ENCODE measurements at places on chromosomes 2 and 18.

GRCh38 chr2:36469106-36469477 is 113.5 kb downstream of the CRIM1 start:
- no peak for DNase-seq

- no peak for DNase-seq
Measured at GRCh38 chr2:200662727-200663126, 76.9 kb downstream of the AOX1 start.

DNA sequence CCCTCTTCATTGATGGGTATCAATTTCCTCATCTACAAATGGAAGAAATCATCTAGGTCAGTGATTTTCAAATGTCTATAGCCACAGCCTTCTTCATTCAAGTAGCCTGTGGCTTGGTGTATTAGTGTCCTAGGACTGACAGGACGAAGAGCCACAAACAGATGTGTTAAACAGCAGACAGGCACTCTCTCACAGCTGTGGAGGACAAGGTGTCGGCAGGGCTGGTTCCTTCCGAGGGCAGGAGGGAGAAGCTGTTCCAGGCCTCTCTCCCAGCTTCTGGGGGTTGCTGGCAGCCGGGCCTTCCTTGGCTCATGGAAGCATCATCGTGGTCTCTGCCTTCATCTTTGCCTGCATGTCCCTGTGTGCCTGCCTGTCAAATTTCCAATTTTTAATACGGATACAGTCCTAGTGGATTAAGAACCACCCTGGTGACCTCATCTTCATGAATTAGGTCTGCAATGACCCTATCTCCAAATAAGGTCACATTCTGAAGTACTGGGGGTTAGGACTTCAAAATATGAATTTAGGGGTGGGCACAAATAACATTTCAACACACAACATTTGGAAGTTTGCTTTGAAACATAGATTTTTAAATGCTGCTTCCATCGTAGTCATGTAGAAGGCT is 86.5 kb downstream of the PTGR3 start:
- no peak for DNase-seq

DNA sequence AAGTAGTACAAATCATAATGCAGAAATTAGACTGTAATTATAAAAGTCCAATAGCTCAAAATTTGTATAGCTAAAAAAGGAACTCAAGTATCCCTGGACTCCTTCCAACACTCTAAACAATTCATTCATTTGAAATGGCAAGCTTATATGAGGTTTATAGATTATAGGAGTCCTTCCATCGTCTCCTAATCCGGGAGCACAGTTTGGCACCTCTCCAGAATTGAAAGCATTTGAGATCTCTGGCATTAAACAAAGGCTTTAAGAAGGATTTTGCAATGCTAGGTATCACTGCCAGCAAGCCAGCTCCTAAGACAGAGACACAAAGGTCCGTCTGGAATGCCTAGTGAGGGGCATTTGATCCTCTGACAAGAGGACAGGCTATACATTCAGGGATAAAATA is 90.9 kb downstream of the ACVR1 start:
- DNase-seq = no peak

DNA sequence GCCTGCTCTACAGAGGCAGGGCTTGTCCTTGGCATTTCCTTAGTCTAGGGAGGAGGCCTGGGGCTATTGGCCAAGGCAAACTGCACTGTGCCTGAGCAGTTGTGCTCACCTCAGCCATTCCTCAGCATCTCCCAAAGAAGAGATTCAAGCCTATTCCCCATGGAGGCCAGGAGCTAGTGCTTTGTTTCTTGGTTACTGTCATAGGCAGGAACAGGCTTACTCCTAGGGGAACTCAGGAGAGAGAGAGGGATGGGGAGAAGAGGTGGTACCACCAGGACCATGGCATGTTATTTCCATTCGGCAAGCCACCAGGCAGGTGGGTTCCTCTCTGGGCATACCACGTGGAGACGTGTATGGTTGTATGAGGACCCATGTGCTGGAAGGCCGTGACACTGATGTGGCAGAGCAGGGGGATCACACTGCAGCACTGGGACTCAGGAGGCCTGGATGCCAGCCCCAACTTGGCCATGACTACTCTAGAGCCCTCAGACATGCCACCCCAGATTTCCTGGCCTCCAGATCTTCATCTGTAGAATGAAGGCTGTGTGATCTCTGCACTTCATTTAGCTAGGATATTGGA is 233.7 kb downstream of the LOXHD1 start:
- no peak for DNase-seq

- no peak for DNase-seq
Measured at GRCh38 chr2:217727801-217728200, 275.0 kb downstream of the TNS1 start.

- no peak for DNase-seq
Measured at GRCh38 chr2:20972110-20972509, 71.8 kb downstream of the APOB start.

DNA sequence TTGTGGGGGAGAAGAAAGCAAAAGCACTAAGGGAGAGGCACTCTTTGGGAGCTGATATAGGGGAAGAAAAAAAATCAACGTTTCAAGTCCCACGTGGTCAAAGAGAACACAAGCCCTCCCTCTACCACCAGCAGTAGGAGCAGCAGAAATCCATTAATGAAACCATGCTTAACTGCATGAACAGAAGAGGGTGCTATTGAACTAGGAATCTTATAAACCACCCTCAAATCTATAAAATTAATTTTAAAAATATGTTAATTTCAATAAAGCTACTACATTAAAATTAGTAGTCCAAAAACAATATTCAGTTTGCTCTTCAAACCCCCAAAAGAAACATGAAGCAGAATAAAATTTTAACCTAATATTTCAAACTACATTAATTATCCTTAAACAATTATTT is 147.8 kb downstream of the TMEM18 start:
- no peak for DNase-seq

DNA sequence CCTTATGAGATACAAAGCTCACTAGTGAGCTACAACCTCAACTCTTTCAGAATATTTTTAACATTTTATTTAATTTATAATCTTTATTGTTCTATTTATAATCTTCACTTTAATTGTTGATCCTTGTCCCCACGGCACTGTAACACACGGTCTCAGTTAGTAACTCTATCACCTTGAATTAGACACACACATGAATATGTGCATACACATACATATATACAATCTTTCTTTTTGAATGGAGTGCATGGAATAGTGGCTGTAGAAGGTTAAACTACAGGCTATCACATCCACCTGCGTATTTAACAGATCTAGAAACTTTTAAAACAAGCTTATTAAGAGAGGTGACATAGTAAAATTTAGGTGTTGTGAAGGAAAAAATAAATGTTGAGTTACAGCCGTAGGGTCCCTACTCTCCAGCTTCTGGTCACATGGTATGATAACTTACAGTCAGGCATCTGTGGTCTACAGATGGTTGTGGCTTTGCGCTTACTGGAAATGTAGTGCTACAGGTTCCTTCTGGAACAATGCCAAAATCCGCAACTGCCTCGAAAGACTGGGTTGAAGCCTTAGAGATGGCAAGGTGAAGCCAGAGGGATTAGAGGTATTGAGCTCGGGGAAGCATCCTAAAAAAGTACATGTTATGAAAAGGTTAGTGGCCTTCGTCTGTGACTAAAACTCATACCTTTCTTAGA is 1324.1 kb upstream of the SLC39A10 start:
- no peak for DNase-seq

DNA sequence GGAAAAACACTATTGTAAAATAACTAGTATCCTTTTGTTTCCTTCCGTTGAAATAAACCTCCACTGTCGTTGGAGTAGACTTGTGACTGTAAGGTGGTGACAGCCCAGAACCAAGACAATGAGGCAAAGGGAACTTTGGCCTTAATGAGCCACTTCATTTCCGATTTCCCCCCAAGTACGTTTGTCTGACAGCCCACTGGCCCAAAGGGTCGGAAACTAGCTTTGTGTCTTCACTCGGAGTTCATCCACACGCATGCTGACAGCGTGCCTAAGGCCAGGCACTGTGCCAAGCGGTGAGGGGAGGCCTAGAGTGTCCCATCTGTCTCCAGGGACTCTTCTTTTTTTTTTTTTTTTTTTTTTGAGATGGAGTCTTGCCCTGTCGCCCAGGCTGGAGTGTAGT is 21.0 kb downstream of the HJURP start:
- DNase-seq = no peak

GRCh38 chr18:11570073-11570588 is 39.3 kb upstream of the SLC35G4 start:
- no peak for DNase-seq

DNA sequence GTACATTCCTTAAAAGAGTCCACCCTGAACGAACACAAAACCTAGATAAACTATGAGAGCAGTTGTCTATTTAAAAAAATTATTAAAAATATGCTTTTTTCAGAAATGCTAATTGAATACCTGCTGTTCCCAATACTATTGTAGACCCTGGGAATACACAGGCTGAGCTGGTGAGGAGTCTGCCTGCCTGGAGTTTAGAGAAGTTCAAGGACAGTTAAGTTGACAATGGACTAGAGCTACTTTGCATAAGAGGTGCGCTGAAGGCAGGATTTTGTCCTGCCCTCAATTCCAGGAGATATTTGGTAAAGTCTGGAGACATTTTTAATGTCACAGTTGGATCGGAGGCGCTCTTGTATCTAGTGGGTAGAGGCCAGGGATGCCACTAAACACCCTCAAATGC is 110.2 kb downstream of the SETBP1 start:
- no peak for DNase-seq

GRCh38 chr2:85668009-85668856 is at the start of gene SFTPB:
Gene SFTPB, minus strand, starts transcription at chr2:85668199. Its CDS starts 16 bp downstream, at chr2:85668183.
- DNase-seq = no peak

DNA sequence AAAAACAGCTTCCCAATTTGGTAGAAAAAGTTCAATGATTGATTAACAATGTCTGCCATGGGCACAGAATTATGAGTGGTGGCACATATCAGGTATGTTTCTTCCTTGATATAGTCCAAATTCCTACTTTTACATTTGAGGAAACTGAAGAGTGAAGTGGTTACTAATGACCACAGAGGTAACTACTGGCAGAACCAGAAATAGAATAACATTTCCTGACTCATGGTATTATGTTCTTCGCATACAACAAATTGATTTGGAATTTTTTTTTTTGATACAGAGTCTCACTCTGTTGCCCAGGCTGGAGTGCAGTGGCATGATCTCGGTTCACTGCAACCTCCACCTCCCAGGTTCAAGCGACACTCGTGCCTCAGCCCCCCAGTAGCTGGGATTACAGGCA is 6.0 kb upstream of the NFE2L2 start:
- DNase-seq = no peak

DNA sequence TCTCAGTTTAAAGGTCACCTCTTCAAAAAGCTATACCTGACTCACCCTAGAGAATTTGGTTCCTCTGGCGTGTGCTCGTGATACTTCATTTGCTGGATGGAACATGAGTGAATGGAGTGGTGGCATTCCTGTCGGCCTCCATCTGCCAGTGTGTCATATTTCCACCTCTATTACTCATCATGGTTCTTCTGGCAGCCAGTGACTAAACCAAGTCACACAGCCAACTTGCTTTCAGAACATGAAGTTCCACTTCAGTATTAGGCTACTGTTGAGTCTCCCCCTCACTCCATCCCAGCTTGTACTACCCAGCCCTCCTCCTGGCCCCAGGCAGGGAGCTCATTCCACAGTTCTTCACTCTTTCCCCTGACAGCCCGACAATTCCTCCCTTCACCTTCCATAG is 169.8 kb downstream of the MREG start:
- no peak for DNase-seq

- DNase-seq = no peak
Measured at GRCh38 chr18:35141567-35142274, 99.1 kb upstream of the ZNF397 start.

- DNase-seq = no peak
Measured at GRCh38 chr2:27810455-27810854, 38.9 kb downstream of the MRPL33 start.

DNA sequence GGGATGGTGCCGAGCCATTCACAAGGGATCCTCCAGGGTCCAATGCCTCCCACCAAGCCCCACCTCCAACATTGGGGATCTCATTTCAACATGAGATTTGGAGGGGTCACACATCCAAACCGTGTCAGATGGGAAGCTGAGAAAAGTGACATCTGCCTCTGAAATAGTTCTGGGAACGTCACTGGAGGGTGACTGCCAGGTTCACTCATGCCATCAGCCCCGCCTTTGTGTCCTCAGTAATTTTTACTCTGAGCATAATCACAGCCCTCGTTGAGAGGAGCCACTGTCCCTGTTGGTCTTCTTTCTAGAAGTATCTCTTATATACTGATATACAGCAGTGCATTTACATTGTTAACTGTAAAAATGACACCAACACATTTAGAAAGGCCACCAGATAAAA is 67.4 kb downstream of the KLHL29 start:
- DNase-seq = no peak

GRCh38 chr18:62585274-62586150 is 62.7 kb downstream of the ZCCHC2 start:
- no peak for DNase-seq

DNA sequence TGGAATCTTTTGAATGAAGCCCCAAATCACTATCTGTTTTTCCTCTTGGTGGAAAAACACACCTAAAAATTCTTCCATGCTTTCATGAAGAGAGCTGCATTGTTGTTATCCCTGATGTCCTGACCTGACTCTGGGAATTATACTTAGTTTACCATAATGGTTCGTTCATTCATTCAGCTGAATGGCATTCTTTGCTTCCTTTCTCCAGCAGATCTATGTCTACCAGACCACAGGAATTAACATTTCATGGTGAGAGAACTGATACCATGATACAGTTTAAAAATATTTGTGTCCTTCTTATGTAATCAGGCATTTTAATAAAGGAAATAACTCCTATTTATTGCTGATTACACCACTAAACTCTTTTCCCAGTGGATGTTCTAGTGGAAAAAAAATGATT is 11.1 kb upstream of the SLC4A10 start:
- no peak for DNase-seq

GRCh38 chr18:29163596-29163995 is 986.7 kb upstream of the CDH2 start:
- DNase-seq = no peak

- no peak for DNase-seq
Measured at GRCh38 chr18:5726011-5726410, 169.3 kb downstream of the TMEM200C start.

DNA sequence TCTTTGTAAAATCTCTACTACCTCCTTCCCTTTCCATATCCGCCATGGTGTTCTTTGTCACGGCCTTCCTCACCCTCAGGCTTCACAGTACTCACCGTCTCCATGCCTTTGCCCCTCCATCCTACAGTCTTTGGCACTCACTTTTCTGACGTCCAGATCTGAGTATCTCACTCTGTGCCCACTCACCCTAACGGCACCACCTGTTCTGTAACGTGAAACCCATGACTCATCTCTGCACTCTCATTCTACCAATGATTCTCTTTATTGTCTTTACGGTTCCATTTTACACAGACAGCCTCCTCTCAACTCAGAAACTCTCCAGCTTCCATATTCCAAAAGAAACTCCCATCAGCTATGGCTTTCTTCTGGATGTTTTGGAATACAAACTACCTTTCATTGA is 56.7 kb downstream of the NETO1 start:
- no peak for DNase-seq

- no peak for DNase-seq
Measured at GRCh38 chr18:12312976-12313375, 4.9 kb downstream of the TUBB6 start.

DNA sequence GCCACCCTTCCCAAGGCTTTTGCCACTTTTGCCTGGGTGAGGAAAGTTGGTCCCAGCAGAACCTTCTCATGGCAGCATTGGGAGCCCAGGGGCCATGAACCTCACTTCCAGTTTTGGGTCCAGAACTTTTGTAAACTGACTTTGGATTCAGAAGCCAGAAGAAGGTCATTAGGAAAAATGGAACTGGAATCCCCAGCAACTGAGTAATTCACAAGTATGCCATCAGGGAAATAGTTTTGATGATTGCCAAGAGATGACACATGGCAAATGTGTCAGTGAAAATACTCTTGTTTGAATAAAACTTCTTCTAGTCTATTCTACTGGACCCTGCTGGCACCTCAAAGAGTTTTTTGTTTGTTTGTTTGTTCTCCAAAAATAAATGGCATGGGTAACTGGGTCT is 203.7 kb downstream of the SETBP1 start:
- DNase-seq = no peak

Measured in activated CD8-positive, alpha-beta memory T cell treated with anti-CD3 and anti-CD28 coated beads for 1 hour (primary cell).